Activated CD4-positive, alpha-beta T cell treated with anti-CD3 and anti-CD28 coated beads, Interleukin-2, amount 10 ng/mL, durations not matched to agents 24 days and 14 days (primary cell): ENCODE measurements at places on chromosomes 7 and 10.

DNA sequence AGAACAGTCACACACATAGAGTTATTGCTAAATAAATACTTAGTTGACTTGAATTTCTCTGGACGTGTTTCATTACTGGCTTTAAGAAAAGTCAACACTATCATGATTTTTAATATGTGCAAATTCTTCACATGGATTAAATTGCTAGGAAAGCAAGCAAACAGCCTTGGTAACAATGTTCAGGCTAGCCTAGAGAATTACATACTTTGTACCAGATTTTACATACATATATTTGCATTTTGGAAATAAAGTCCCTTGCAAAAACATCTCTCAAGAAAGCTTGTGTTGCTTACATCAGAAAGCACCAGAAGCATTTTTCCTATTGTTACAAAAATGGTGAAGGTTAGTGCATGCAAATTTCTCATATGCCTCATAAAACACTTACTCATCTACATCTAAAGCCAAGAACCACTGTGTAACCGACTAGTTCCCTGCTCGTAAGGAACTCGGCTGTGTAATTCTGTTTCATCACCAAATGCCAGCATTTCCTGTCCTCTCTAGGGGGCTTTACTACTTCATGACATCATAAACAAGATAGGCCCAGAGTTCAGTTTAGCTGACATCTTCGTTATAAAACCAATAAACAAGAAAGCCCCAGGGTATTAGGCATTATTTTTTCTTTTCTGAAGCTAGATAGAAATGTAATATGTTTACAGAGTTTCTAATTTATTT is 87.8 kb downstream of the CFAP58 start:
- H3K36me3 ChIP-seq, result no peaks in the 10 kb centered on the region
- H3K27me3 ChIP-seq, result peaks cover 6% of the 10 kb centered on the region
- no peak overlapping the region for H3K4me3 ChIP-seq

DNA sequence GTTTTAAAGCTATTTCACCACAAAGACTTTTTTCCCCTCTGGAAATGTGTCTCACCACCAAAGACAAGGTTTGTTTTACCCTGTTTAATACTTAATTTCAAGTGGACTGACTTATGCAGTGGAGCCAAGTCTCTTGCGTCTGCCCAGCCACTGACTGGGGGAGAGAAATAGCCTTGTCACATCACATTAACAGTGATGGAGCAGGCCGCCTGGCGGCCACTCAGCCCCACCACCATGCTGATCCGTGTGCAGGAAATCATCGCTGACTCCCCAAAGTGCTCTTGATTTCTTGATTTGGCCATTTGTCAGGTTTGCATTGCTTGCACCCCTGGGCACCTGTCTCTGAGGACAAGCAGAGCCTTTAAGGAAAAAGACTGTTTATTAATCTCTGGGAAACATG is 334.1 kb downstream of the GLRX3 start:
- no peaks in the 10 kb centered on the region for H3K36me3 ChIP-seq
- H3K27ac ChIP-seq, result no peak overlapping the region
- H3K4me3 ChIP-seq, result no peak overlapping the region
- H3K27me3 ChIP-seq, result no peaks in the 10 kb centered on the region
- H3K4me1 ChIP-seq, result no peaks in the 10 kb centered on the region
- no peak for DNase-seq

- no peak for DNase-seq
- H3K27me3 ChIP-seq, result no peaks in the 10 kb centered on the region
- peaks cover 28% of the 10 kb centered on the region for H3K4me1 ChIP-seq
- peak overlapping the region; percentile 18 for H3K4me3 ChIP-seq
Measured at GRCh38 chr7:42939457-42940240, 7.5 kb downstream of the MRPL32 start.

GRCh38 chr10:92969151-92969550 is 91.4 kb upstream of the CYP26C1 start:
- DNase-seq, result no peak
- H3K36me3 ChIP-seq, result peaks cover 20% of the 10 kb centered on the region
- no peak overlapping the region for H3K4me3 ChIP-seq
